ENCODE measurements at places on chromosomes 2 and 18.

DNA sequence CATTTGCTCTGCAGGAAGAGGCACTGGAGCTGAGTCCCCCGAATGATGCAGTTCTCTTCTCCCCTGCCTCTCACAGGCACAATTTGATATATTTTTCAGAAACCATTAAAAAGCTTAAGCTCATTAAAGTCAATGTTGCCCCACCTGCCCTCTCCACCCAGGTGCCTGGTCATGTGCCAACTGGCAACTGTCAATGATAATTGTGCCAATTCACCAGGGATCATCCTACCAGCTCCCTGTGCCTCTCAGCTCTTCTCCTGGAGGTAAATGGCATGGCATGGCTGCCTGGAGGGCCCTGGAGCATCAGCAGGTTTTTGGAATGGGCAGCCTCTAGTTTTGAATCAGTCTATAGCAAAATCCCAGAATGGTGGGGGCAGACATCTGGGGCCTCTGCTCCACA is 279.6 kb upstream of the ID2 start:
- DNase-seq: no peak

GRCh38 chr18:69945220-69946114 is 2.2 kb downstream of the CD226 start:
- no peak for DNase-seq

GRCh38 chr18:23211146-23211545 is 75.9 kb downstream of the CABLES1 start:
- no peak for DNase-seq

DNA sequence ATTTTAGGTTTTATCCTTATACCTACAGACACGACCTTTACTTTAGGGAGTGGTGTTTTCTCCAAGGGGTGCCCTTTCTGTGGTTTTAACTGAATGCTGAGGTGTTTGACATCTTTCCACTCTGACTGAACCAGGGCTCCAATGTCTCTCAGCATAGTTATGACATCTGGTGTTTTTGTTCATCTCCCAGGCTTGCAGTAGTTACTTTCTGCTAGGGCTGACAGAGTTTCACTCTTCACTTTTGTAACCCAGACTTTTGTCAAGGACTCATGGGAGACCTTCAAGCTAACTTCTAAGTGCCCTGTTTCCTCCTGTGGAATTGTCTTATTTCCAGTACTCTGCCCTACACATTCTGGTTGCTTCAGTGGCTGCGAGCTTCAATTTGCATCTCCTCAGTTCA is 103.1 kb downstream of the CCDC85A start:
- DNase-seq: no peak

DNA sequence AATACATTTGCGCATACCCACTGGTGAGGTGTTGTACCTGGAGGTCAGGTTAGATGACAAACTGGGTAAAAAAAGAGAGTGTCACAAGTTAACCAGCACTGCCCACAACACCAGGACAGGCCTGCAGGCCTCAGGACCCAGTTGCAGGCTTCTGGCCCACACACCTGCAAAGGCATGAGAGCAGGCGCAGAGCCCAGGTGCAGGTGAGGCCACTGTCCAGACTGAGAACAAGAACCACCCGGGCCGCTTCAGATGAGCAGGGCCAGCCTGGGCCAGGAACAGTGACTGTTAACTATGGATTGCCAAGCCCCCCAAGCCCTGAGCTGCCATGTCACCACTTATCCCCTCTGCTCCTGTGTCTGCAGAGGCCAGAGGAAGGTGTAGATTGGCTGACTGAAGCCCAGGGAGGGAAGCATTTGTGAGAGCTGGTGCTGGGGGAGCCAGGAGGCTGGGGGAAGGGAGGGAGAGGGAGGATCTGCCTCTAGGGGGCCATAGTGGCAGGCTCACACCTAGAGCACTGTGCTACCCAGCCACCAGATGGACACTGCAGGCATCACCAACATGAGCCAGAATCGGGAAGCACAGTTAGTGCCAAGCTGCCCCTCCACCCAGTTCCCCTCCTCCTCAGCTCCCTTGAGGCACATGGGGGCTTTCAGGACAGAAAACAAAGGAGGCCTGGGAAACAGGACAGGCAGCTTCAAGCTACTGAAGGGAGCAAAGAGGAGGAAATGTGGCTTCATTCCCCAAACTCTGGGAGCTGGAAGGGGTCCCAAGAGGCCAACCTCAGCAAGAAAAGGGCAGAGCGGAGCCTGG is 35.4 kb downstream of the SFXN5 start:
- no peak for DNase-seq

- no peak for DNase-seq
Observed at GRCh38 chr2:133940134-133940533, 313.7 kb upstream of the MGAT5 start.

DNA sequence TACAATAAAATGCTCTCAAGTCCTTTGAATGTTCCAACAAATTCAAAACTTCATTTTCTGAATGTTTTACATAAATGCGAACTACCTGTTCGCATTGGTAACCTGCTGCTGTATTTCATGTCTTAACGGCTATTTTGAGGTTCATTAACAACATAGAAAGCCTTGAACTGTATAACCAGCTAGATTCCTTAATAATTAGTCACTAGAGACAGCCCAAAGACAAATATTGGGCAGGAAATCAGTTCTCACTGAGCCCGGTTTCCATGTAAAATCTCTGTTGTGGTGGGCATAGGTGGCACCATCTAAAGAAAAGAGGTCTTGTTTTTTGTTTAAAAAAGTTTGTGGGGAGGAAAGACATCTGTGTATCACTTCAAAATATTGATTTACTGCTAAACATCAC is 29.2 kb downstream of the PDIA6 start:
- DNase-seq: no peak

GRCh38 chr2:219388121-219388906 is 602 bp upstream of the DNPEP start:
- DNase-seq: peak; percentile 99

- no peak for DNase-seq
Observed at GRCh38 chr18:34710458-34710914, 388 bp downstream of the DTNA start.

DNA sequence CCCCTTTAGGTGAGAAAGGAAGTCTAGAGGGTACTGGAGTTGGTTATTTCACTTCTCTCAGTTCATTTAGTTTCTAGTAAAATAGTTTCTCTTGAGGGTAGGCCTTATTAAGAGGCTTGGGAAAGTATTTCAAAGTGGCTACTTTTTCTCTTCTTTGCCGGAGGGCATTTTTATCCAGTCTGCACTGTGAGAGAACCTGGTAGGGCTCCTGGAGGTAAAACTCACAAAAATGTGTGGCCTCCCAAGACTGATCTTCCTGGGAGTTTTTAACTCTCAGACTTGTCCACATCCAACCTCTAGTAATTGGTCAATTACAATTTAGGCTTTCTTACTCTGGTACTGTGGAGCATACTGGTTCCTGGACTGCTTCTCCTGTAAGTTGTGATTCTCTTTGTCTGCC is 28.0 kb downstream of the EHBP1 start:
- no peak for DNase-seq

- no peak for DNase-seq
Observed at GRCh38 chr2:59398081-59398480, 1155.4 kb downstream of the BCL11A start.

- DNase-seq: no peak
Observed at GRCh38 chr18:55470826-55471225, 117.2 kb downstream of the TCF4 start.

DNA sequence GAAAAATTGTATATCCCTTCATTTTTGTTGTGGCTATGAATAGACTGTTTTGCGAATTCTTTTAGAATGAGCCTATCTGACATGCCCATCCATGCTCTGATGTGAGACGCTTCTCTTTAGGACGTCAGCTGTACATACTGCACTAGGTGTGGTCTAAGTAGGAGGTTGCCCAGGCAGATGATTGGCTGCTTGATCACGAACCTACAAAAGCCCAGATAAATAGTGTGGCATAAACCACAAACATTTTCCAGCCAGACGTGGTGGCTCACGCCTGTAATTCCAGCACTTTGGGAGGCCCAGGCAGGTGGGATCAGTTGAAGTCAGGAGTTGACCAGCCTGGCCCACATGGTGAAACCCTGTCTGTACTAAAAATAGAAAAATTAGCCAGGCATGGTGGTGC is 251.8 kb downstream of the AGAP1 start:
- DNase-seq: no peak

- DNase-seq: no peak
Observed at GRCh38 chr2:49371128-49371701, 216.9 kb upstream of the FSHR start.

DNA sequence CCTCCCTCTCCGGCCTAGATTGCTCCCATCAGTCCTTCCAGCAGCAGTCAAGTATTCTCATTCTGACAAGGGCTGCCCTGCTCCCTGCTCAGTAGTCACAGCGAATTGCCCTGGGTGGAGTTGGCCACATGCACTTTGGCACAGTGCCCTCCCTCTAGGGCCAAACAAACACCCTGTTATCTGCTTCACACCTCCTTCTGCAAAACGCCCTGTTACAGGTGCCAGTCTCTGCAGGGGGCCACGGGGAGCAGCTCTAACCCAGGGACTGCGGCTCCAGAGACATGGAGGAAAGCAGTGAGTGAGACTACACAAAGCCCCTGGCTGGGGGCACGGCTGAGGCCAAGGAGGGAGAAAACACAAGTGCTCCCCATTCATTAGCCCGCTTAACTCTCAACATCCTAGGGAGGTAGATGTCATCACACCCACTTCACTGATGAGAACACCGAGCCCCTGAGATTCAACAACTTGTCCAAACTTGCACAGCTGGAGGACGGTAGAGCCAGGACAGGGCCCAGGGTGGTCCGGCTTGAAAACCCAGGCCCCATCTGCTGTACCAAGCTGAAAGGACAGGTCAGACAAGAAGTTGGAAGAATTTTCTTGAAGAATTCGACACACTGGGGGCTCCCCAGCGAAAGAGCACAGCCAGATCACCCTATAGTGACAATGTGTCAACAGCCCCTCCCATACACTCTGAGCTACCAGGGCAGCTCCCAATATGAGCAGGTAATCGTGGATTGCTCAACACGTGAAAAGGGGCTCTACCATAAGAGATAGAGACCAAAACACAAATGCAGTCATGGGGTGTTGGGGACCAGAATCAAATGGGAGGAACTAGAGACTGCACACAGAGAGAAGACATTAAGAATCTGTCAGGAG is 8.7 kb upstream of the TFCP2L1 start:
- DNase-seq: no peak

GRCh38 chr18:8480506-8481328 is 128.5 kb upstream of the RAB12 start:
- no peak for DNase-seq

DNA sequence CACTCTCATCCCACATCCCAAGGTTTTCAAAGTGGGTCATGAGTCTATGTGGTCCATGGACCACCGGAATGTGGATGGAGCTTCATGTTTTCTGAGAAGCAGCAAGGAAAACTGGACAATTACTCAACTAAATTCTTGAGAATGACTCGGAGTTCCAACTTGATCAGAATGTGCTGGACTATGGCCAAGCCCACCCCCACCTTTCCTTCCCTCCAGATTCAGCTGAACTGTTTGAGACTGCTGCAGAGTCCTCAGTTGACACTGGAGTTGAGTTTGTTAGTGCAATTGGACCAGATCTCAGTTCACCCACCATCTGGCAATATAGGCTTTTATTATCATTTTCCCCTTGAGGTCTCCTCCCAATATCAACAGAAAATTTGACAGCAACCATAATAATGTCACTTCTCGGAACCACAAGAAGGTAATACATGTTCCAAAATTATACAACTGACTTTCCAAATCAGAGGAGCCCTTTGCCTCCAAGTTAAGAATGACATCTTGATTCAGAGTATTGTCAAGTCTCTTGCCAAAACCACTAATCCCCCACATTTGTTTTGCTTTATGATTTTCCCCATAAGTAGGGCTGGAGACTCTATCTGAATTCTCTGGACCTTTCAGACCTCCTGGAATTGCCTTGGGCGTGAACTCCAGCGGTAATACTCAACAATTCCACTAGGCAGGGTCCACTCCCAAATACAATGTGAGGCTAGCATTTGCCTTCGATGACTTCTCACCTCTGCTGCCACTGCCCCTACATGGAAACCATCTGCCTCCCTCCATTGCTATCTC is 8.8 kb downstream of the COL4A4 start:
- DNase-seq: no peak

DNA sequence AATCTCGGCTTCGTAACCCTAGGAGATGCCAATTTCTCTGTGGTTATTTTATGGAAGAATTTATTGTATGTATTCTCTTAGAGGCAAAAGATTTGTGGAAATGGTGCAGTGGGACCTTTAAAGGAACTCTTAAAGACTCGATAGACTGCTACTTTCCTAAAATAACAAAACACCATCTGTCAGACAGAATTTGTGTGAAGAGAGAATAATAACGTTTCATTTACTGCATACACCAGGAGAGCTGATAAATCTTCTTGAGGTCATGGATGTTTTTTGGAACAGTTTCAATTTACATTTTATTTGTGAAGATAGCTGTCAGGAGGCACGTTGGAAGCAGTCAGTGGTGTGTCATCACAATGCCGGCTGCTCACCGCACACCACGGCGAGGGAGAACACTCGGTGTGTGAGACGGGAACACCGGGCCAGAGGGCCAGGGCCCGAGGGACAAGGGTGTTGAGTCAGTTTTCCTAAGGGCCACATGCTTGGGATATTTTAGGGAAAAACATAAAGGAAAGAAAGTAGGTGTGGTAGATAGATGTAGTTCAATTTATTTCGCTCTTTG is 1681.0 kb upstream of the DDX18 start:
- DNase-seq: no peak

DNA sequence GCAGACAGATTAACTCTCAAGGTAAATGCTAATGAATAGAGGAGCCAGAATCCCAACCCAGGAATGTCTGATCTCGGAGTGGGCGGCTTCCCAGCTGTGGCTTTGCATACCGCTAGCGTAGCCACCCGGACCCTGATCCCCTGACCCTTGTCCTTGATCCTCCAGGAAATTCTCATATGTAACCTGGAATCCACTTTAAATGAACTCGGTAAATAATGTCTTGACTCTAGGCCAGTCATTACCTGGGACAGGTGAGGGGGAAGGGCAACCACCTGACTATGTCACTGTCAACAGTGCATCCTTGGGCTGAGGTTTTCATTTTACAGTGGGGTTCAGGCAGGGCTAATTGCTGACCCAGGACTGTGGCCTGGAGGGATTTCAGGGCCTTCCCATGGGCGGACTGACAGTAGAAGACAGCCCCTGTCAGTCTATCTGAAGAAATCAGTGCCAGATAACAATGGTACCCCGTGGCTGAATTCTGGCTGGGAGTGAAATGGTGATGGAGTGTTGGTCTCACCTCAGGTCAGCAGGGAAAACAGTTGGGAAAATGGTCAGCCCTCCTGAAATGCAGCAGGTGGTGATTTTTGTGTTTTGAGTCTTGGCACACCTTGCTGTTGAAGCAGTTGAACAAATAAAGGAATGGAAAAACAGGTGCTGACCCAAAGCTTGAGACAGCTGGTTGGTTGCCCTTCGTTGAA is 9.6 kb downstream of the ACKR3 start:
- no peak for DNase-seq

- no peak for DNase-seq
Observed at GRCh38 chr2:238096311-238097011, 3.7 kb upstream of the ESPNL start.

- no peak for DNase-seq
Observed at GRCh38 chr2:240499309-240500301, 58.2 kb downstream of the ANKMY1 start.

DNA sequence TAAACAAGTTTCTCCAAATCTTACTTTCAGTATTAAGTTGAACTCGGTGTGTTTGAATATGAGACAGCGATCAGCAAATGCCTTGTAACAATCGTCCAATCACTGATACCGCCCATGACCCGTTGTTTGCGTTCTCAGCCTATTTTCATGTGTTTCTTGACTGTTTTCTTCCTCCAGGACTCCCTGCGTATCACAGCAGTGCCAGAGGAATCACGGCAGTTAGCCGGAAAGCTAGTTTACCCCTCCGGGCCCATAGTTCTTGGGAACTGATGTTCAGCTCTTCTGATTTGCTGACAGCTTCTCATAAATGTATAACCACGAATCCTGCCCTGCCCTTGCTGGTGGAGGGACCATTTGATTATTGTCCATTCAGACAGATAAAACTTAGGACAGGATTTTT is 42.2 kb upstream of the TPO start:
- DNase-seq: no peak

Measured in stimulated activated CD8-positive, alpha-beta memory T cell treated with anti-CD3 and anti-CD28 coated beads, Interleukin-7, amount 100 ng/mL, for 1 hour (primary cell).